ENCODE measurements at places on chromosomes 5 and 9.

GRCh38 chr5:55226027-55226933 lies 835 bp downstream of the MCIDAS start:
- peak; percentile 25 for DNase-seq

DNA sequence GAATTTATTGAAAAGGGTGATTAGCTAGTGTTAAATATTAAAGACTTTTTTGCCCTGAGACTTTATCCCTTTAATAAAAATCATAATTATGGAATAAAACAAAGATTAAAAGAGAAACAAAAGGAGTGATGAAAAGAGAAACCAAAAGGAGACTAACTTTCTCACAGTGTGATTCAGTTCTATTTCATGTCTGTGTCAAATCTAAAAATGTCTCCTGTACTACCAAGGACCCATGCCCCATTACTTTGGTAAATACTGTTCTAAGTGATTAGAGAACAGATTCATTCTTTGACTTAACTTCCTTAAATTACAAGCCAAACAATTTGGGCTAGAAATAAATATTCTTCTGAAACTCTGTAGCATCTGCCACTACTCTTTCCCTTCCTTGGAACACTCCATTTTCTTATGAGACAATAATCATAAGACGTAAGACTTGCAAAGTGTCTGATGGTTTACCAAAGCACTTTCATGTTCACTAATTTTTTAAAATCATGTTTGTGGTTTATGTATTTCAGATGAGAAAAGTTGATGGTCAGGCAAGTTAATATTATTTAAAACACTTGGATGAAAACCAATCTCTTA lies 319.0 kb downstream of the EBF1 start:
- no peak for DNase-seq

DNA sequence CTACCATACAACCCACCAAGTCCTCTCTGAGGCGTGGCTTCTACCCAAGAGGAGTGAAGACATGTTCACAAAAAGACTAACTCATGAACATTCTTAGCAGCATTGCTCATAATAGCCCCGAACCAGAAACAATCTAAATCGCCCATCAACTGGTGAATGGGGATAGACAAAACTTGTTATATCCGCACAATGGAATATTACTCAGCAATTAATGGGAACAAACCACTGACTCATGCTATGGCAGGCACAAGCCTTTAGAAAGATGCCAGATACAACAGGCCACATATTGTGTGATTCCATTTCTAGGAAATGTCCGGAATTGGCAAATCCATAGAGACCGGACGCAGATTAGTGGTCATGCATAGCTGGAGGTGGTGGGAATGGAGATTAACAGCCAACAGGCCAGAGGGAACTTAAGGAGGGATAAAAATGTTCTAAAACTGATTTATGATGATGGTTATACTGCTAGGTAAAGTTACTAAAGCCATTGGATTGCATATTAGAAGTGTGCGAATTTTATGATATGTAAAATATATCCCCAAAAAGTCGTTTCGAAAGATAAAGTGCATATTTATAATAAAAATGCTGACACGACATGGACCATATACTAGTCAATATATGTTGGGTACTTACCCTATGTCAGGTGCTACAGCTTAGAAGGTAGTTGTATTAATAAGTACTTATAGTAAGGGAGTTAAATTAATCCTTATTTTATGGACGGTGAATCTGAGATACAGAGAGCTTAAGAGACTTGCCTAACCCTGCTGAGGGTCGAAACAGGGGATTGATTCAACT lies 55.4 kb downstream of the LHX2 start:
- DNase-seq: no peak

GRCh38 chr5:3931976-3932375 lies 336.3 kb downstream of the IRX1 start:
- DNase-seq: no peak

GRCh38 chr9:9521033-9521779 lies 1091.6 kb downstream of the PTPRD start:
- DNase-seq: no peak

DNA sequence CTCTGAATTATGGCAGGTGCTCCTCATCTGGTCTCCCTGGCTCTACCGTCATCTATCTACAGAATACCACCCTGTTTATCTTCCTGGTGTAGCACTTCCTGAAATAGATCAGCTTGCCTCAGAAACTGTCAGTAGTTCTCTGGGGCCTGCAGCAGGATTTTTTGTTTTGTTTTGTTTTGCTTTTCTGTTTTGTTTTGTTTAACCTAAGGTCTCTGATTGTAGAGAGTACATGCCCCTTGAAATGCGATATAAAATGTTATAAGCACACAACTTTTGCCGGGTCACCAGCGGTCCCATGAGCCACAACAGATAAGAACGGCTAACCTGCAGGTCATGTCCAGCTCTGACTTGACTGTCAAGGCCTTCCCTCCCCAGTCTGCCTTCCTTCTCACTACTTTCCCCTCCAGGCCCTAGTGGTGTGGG lies 26.6 kb upstream of the CREBRF start:
- no peak for DNase-seq

DNA sequence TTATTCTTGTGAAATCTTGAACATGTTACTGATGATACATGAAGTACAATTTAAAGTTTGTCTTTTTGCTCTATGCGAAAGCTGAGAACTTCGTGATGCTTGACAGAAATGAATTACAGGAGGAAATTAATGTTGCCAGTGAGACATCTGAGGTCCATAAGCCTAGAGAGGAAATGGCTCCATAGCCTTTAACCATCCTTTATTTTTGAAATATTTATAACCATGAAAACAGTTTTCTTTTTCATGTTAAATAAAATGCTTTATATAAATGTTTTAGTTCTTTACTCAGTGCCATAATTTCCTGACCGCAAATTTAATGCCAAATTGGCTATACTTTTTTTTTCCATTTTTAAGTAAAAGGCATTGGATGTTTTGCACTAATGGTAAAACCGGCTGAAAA lies 29.1 kb downstream of the F2RL2 start:
- no peak for DNase-seq

DNA sequence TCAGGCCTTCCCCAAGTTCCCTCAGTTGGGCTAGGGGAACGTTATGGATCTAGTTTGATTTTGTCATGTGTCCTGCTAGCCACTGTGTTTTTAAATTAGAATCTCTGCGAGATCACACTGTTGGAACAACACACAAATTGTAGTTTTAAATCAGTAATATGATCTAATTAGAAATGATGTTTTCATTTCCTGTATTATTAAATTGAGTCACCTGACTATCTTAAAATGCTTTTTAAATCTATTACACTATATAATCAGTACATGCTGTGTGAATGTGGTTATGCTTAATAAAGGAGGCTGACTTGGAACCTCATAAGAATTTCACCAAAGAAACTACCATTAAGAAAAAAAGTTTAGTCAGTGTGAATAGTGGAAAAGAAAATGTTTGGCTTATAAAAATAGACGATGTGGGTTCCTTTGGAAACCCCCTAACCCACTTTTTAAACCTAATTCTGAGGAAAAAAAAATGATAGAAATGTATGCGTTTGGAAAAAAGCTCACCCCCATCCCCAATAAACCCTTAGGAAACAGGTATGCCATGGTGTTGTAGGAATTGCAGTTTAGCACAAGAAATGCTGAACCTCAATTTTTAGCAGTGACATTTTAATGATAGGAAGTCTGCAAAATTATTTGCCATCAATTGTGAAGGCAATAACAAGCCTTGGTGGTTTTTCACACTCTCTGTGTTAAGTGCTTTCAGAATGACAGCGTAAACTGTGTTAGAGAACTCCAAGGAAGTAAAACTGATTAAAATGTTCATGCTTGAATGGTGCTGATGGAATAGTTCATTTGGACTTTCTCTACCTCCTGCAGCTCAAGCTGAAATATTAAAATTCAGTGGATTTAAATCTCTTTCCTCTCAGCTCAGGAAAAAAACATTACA lies 59.0 kb downstream of the TLE4 start:
- no peak for DNase-seq

DNA sequence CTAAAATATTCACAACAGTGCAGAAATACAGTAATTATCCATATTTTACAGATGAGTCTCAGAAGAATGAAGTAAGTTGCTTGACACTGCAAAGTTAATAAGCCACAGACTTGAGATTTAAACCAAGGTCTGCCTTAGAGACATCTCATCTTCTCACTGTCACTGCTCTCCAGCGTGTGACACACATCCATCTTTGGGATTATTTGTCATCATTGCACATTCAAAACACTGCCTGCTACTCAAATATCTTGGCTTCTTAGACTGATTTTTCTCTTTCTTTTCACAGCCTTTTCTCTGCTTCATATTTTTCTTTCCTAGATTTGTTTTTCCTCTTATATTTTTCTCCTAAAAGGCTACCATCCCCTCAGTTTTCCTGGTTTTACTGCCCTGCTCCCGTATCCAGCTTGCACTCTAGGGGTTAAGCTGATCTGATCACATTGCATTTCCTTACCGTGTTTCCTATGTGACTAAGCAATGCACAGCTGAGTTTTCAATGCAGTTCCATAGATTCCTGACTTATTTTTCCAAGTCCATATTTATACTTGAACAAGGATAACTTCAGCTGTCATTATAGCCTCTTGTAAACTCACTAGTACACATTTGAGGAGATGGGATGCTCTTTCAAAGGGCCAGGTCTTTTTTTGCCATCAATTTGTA lies 353.0 kb downstream of the PLK2 start:
- no peak for DNase-seq

GRCh38 chr5:97735209-97735608 lies 552.2 kb upstream of the RIOK2 start:
- peak; percentile 64 for DNase-seq

GRCh38 chr5:91381239-91381773 lies 1.8 kb downstream of the ARRDC3 start:
- DNase-seq: no peak

DNA sequence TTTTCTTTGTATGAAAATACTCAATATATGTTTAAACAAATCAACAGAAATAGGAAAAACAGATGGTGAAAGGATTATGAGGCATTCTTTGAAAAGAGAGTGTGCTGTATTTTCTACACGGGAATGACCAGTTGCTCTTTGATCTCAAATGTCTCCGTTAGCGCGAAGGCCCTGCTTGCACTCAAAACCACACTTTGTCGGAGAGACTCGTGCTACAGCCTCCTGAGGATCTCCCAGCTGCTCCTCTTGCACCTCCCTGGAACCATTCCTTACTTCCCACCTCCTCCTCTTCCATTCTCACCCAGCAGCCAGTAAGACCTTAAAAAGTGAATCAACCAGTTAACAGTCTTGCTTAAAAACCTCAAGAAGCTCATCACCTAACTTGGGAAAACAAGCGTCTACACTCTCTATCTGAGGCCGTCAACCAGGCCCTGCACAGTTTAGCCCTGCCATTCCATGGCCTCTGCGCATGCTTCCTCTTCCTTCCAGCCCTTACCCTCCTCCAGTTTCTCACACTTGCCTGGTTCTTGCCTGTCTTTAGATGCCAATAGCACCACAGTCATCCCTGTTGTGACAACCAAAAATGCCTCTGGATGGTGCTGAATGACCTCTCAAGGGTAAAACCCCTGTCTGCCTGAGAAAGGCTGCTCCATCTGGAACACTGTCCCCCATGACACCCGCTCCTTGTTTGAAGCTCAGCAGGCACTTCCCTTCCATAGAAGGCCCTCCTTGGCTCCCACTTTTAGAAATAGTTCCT lies 594.7 kb upstream of the WWC1 start:
- DNase-seq: peak; percentile 51

- peak; percentile 8 for DNase-seq
These were observed 245.5 kb downstream of the HSPA4 start for GRCh38 chr5:133297293-133297692.

DNA sequence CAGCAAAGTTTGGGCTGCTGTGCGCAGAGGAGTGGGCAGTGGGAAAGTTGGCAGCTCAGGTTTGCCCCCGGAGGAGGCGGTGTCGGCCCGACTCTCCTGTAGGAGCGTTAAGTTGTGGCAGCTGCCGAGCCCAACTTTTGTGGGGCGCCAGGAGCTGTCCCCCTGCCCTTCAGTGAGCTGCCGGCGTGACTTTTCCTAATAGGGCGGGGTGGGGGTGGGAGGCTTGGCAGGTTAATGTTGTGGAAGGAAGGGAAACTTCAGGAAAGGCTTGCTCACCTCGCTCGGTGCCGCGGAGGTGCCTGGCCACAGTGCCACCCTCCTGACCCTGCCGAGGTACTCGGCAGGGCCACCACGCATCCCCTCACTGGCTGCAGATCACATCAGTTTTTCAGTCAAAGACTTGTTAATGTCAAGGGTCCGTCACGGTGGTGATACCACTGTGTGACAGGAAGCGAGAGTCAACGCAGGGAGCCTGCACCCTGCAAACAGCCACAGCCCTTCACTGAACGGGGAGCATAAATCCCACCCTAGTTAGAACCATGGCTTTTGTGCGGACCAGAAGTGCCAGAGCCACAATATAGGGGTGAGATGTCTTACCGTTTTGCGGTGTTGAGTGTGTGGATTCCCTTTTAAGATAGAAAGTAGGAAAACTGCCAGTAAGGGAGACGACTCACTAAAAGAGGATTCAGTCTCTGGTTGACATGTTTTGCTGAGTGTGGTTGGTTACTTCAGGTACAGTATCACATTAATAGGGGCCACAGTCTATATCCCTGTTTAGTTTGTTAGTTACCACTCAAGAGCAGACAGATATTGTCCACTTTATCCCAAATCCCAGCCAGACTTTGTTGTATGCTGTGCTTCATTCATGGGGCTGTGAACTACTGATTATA lies 796 bp downstream of the LNPEP start:
- peak; percentile 51 for DNase-seq

DNA sequence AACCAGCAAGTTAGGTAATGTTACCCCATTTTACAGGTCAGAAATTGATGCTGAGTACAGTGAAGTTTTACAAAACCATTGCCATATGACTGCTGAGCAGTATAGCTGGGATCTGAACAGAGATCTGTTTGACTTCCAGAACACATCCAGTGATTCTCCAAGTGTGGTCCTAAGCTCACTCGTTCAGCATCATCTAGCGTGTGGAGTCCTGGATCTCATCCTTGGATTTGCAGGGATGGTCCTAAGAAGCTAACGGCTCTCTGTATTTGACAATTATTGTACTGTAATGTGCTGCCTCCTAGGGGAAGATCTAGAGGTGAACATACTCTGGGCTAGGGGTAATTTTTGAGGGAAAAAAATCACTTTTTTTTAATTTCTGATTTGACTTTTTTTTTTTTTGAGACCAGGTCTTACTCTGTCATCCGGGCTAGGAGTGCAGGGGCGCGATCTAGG lies 1.4 kb downstream of the SLC26A2 start:
- DNase-seq: peak; percentile 62

GRCh38 chr9:112905084-112905483 lies 14.4 kb upstream of the SLC46A2 start:
- peak; percentile 5 for DNase-seq

- DNase-seq: no peak
These were observed 50.1 kb upstream of the MCTP1 start for GRCh38 chr5:95334900-95335538.

DNA sequence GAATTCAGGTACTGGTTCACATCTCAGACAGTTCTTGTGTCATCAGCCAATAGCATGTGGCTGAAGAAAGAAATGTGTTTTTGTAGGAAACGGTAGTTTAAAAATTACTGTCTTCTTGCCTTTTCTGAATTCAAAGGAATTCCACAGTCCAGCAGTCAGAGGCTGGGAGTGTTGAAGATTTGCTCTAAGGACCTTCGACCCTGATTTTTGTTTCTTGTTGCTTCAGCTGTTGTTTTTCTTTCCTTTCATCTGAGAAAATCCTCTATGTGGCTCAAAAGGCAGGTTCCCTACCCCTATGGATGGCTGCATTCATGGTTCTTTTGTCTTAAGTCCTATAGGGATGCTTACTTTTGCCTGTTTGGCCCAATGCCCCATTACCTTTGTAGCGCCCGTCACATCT lies 304.9 kb downstream of the TMEM167A start:
- no peak for DNase-seq

- no peak for DNase-seq
These were observed 308.8 kb downstream of the EFNA5 start for GRCh38 chr5:107361945-107362344.
